ENCODE measurements at places on chromosomes 12 and 14.

DNA sequence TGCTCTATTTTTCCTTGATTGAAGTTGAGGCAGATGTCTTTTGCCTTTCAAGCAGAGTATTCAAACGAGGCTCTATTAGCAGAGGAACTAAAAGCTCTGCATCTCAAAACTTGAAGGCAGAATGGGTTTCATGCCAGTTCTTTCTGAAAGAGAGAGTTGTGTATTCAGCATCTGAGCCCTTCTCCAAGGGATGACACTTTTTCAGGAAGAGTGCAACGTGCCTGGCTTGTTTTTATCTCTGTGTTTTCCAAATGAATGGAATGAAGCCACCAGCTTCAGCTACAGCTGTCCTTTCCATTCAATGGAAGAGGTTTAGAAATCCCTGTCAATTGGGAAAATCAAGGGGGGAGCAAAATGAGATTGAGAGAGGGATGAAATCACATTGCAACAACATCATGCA is 14.6 kb downstream of the BEST3 start:
- no peak for DNase-seq

- DNase-seq, result no peak
These were observed 4.0 kb upstream of the ARF3 start for GRCh38 chr12:48961331-48961730.

GRCh38 chr12:94704452-94705306 is 54.3 kb upstream of the TMCC3 start:
- DNase-seq, result no peak

- no peak for DNase-seq
These were observed 121.9 kb downstream of the ESRRB start for GRCh38 chr14:76497550-76498462.

DNA sequence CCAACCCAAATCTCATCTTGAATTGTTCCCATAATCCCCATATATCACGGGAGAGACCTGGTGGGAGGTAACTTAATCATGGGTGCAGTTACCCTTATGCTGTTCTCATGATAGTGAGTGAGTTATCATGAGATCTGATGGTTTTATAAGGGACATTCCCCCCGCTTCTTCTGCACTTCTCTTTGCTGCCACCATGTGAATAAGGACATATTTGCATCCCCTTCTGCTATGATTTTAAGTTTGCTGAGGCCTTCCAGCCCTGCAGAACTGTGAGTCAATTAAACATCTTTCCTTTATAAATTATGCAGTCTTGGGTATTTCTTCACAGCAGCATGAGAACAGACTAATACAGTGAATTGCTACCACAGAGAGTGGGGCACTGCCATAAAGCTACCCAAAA is 179.1 kb downstream of the LRIG3 start:
- DNase-seq, result no peak

GRCh38 chr12:7793211-7793610 is 4.0 kb downstream of the NANOG start:
- no peak for DNase-seq

DNA sequence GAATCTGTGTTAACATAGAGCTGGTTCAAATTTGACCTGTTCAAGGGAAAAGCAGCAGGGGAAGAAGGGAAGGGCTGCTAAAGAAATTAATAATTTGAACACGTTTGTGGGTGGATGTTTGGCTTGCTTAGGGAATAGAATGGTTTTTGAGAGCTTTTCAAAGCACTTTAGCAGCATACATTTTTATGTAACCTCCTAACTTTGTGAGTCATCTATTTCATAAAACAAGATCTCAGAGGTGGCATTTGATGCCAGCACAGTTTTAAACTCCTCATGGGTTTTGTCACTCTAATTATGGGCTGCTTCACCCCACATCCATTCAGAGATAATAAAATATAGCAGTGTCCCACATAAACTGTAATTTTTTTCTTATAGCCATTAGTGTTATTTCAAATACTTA is 143.8 kb downstream of the ACSS3 start:
- DNase-seq, result no peak

DNA sequence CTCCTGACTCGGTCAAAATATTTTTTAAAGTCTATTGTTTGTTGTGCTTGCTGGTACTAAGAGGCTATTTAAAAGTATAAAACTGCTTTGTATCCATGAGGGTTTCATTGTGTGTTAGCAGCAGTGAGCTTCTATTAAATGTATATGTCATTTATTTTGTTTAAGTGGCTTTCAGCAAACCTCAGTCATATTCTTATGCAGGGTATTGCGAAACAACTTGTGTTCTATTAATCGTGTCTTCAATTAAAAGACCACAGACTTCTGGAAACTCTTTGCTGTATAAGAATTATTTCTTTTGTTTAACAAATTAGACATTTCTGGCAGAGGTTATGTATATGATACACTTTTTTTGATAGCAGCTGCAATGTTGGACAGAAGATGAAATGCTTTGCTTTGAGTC is 6.5 kb downstream of the IAPP start:
- no peak for DNase-seq

DNA sequence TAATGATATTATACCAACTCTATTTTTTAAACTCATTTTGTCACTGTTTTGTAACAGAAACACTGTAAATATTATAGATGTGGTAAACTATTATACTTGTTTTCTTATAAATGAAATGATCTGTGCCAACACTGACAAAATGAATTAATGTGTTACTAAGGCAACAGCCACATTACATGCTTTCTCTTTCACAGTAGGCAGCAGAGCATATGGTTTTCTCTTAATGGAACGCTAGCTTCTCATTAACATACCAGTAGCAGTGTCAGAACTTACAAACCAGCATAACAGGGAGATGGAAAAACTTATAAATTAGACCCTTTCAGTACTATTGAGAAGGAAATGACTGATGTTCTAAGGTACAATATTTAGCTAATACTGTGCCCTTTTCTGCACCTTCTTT is 398.8 kb downstream of the PRKD1 start:
- no peak for DNase-seq

DNA sequence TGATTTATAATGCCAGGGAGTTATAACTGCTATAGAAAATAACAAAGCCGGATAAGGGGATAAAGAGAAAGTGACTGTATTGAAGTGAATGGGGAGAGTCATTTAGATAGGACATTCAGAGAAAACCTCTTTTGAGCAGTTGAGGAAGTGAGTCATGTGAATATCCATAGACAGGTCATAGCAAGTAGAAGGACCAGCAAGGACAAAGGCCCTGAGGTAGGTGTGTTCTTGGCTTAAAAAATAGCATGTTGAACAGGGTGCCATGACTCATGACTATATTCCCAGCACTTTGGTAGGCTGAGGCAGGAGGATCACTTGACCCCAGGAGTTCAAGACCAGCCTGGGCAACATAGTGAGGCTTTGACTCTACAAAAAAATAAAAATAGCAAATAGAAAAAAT is 51.5 kb upstream of the RAP1B start:
- no peak for DNase-seq

DNA sequence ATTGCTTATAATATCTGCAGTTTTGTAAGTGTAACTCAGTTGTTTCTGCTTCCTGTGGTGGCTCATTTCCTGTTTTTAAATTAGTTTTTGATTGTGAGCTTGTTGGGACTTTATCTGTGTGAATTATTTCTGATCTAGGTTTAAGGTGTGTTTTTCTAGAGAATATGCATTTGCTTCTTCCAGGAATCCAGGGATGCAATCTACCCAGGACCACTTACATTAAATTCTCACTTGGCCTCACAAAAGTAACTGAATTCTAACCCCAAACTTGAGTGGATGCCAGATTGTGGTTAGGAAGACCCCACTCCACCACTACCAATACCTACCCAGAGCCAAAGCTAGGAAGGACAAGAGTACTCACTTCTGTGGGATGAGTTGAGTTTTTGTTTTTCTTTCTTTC is 11.9 kb downstream of the STYX start:
- DNase-seq, result no peak

All from stimulated activated CD8-positive, alpha-beta memory T cell treated with anti-CD3 and anti-CD28 coated beads, Interleukin-4, amount 100 ng/mL, for 1 hour (primary cell).